DND-41 (cell line): ENCODE measurements at places on chromosomes 3 and 15.

DNA sequence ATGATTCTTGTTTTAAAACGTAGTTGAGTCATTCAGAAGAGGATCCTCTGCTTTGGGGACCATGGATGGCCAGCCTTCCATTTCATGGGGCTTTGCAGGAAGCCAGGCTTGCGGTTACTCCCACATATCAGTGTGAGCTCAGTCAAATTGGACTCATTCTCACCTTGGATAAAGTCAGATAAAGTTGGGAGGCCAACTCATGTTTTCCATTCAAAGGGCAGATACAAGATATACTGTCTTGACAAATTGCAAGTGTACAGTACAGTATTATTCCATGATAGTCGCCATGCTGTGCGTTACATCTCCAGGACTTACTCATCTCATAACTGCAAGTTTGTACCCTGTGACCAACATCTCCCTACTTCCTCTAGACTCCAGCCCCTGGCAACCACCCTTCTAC lies 25.5 kb upstream of the B3GNT5 start:
- DNase-seq: no peak

GRCh38 chr3:59605318-59605717 lies 555.5 kb upstream of the CFAP20DC start:
- no peak for DNase-seq

GRCh38 chr3:48186631-48187300 lies 1.5 kb downstream of the CDC25A start:
- DNase-seq: no peak

DNA sequence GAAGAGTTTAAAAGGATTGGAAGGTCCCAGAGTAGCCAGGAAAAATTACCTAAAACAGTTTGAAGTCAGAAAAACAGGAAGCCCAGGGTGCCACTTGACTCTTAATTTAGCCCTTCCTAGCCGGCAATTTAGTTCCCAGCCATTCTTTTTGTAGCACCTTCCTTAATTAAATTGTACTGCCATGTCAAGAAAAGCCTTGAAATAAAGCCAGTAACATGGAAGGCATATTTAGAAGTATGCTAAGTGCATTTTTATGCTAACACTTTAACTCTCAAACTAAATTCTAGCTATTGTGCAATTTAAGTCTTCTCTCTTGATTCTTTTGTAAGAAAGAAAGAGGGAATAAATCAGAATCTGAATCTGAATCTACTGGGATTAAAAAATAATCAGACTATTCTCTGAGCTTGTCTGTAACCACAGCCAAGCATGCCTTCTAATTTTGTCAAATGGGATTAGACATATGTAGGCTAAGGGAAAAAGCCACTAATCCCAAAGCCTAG lies 43.2 kb downstream of the MAP3K13 start:
- DNase-seq: no peak

GRCh38 chr15:66498501-66499386 lies 1.2 kb upstream of the SNAPC5 start:
- no peak for DNase-seq

- DNase-seq: no peak
These were observed 1241.5 kb downstream of the ROBO2 start for GRCh38 chr3:78281381-78281780.

- DNase-seq: no peak
These were observed 56.7 kb upstream of the LMOD3 start for GRCh38 chr3:69178838-69179739.

DNA sequence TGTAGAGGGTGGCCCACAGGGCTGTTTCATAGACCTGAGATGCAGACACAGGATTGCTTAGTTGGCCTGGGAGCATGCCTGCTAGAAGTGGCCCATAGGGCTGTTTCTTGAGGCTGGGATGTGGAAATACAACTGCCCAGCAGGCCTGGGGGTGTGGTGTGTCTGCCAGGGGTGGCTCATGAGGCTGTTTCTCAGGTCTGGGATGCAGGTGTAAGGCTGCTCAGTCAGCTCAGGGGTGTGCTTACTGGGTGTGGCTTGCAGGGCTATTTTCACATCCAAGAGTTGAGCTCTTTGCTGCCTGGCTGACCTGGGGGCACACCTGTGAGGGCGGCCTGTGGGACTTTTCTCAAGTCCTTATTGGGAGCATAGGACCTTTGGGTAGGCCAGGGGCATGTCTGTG lies 131.3 kb downstream of the DOCK3 start:
- DNase-seq: no peak

DNA sequence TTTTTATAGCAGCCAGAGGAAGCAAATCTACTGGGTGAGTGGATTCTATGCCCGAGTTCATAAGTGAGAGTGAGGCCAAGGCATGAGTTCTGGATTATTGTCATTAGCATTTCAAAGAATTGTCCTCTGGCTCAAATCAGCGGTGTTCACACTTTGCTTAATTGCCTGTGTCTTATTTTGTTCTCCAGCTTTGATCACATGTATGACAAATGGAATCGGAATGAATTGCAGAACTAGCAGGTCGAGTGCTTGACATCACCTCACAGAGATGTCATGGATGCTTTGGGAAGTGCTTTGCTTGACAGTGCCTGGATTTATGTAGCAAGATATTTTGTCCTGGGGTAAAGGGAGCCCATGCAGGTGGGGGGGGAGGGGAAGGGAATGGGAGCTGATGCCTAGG lies 68.0 kb downstream of the SH3GL3 start:
- DNase-seq: no peak
